Renal cortical epithelial cell (primary cell): ENCODE measurements at places on chromosomes 6 and 20. TPM values are rescaled to one million over a fixed set of nuclear protein-coding genes. Genes with fewer than 3 reads are reported as not detected.
A peak's percentile ranks its signal among the peaks of the same experiment; 100 is the strongest.

DNA sequence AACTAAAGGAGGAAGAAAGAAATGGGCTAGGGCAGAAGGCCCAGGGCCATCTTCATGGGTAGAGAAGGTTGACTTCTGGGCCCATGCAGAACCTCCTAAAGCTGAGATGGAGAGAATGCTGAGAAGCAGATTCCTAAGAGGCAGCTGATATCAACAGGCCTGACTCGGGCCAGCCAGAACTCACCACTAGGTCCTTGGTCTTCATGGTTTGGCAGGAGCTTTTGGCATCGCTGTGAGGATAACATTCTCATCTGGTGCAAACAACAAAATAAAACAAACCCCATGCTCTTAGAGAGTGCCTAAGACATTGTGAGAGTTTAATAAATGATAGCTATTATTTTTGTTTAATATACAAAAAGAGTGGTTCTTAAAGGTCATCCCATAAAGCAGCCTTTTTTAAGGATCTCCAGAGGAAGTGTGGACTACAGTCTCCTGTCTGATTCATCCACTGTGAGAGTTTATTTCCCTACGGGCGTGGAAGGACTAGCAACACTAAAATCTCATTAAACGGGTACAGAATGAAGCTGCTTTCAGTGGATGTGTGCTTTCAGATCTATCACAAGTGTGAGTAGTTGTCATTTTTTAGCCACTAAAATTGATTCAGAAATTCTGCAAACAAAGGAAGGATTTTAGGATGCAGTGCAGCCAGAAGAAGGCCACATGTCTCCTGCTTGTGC is 160.0 kb downstream of the PLCB4 start:
- no peak for DNase-seq

DNA sequence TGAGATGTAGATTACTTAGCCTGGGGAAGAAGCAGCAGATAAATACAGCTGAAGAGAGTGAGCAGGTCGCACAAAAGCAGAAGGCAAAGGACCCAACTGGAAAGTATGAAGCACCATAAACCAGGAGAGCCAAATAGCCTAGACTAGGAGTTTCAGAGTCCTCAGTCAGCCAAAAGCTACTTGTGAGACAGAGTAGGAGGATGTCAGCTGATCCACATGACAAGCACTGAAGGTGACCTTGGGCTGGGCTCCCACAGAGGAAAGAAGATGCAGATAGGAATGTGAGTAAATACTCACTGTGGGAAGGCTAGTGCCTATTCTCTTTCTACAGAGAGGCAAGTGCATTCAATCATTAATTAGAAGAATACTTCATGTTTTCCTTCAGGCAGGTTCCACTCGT is 274.0 kb upstream of the POU3F2 start:
- no peak for DNase-seq

GRCh38 chr20:45462711-45463509 is 6.6 kb upstream of the WFDC2 start:
- no peak for DNase-seq

Gene LRRN4
- 81.4 and 113 TPM in 2 replicates for total RNA-seq

DNA sequence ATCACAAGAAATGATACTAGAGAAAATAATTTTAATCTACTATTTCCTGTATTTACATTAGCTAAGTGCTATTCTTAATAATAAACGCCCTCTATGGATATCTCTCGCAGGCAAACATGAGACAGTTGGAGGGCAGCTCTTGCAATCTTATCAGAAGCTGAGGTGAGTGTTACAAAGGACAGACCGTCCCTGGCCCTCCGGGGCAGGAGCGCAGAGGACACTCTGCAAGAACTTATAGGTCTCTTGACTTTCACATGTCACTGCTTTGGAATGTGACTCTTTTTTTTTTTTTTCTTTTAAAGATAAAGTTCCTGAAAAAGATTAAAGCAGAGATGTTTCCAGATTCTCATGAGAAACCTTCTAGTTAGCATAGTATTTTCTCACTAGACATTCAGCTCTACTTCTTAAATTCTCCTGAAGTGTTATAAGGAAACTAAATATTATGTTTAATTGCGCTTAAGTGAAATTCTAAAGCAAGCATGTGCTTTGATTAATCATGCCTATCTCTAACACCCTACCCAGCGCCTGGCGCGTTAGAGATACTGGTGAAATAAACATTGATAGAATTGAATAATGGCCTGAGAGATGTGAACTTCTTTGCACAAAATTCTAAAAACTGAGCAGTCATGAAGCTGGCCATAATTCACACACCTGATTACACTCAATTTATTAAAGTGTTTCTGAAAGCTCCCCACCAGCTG is 57.4 kb downstream of the SYTL3 start:
- DNase-seq: peak; percentile 65

DNA sequence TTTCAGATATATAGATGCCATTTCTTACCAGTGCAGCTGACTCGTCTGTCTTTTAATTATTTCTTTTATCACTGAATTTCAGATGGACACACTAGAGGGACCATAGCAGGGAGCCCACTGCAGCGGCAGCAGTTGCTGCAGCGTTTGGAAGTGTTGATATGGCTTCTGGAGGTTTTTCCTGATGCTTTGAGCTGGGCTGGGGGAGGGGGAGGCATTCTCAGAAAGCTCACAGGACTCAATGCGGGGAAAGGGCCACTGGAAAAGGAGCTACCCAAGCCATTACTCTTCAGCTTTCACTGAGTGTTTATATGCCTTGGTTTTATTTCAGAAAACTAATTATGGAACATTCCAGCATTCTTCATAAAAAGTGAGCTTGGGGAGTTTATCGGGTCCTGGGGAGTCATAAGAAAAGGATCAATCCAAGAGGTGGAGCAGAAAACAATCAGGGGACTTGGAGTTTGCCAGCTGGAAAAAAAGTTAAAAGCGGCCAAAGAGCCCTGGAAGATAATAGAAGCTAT is 740.4 kb upstream of the FLRT3 start:
- no peak for DNase-seq

GRCh38 chr20:1899241-1899525 is 4.0 kb downstream of the SIRPA start:
- no peak for DNase-seq

DNA sequence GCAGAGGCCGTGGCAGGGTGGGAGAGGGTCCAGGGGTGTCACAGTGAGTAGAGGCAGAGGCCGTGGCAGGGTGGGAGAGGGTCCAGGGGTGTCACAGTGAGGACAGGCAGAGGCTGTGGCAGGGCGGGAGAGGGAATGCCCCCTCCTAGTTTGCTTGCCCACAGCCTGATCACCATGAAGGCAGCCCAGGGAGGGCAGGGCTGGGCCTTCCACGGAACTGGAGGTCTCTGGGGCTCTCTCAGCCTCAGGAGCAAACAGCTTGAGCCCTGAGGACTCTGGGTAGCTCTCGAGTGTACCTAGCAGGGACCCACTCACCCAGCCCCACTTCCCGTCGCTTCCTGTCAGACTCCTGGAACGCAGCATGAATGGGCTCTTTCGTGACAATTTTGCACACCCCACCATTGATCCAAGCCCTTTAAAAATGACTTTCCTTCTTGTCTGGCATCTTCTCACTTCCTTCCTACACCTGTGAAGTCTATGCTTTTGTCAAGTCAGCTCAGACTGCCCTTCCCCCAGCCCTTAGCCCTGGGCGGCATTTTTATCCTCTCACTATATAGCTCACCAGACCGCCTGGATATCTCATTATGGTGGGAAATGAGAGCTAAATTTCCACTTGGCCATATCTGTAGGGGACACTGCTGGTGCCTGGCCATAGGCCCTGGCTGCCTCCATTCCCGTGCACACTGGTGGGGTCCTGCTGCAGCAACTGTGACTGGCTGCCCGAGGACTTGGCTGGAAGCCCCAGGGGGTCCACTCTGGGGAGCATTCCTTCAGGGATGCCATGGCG is 140.3 kb downstream of the CDC5L start:
- DNase-seq: no peak

Gene UBE2V1
- 15.5 and 56.4 TPM in 2 replicates for total RNA-seq

GRCh38 chr6:83976871-83977270 is 56.7 kb upstream of the MRAP2 start:
- DNase-seq: peak; percentile 16

DNA sequence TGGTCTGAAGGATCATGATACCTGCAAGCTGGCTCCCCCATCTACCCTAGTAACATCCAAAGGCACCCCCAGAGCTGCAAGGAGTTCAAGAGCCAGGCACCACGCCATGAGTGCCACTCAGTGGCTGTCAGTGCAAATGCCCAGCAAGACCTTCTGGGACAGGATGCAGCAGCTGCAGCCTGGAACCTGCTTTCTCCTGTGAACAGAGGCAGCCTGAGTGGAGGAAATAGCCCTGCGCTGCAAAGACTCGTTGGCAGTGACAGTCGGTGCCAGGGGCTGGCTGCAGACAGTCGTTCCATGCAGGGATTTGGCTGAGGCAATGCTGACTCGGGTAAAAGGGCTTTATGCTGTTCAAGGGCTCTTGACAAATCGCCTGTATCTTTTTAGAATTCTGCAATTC is 15.7 kb upstream of the SSTR4 start:
- no peak for DNase-seq

DNA sequence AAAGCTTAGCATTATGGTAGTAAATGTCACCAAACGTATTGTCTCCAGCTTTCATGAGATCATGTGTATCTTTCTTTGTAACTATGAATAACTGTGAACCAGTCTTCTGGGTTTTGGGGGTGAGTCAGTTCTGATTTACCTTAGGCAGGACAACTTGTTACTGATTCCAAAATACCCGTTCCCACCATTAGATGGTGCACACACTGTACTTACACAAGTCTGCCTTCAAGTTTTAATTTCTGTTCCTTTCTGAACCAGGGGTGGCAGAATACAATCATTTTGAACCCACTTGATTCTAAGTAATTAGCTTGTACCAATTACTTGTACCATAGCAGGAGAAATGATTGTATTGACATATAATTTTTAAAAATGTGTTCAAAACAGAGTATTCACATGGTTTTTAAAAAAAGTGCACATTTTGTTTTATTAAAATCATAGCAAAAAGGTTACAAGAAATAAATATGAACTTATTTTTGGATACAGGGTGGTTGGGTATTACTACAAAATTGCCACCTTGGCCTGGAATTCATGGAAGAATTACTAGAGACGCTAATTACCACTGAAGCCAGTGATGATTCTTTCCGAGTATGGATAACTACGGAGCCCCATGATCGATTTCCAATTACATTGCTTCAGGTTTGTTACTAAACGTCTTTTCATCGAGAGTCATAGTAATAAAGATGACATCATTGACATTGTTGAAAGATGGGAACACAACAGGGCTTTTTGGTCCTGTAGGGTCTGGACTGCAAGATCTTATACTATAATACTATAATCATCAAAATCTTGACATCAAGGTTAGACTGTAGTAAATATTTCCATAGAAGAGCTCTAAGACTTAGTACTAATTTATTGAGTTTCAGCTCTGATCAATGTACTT is 75.2 kb upstream of the GLP1R start:
- DNase-seq: peak; percentile 87

Gene KIAA0408
- 1.0 and 4.4 TPM in 2 replicates for total RNA-seq

DNA sequence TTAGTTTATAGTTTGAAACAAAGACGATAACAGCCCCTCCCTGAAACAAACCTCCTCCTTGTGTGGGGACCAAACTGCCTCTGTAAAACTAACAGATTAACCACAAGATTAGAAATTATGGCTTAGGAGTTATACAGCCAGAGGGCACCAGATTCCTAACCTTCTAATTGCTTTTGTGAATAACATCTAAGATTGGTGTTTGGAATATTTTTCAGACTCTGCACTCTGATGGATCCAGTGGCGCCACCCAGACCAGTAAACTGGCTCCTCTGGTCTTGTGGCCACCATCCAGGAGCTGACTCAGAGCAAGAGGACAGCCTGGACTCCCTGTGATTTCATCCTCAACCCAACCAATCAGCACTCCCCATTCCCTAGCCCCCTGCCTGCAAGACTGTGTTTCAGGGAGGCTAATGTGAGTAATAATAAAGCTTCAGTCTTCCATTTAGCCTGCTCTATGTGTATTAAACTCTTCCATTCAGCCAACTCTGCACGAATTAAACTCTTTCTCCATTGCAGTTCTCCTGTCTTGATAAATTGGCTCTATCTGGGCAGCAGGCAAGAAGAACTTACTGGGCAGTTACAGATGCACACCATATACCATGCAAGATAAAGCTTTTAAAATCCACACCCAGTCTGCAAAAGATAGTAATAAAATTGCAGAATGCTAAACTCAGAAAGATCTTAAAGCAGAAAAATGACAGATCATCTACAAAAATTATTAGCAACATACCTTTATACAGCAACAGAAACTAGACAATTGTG is 58.5 kb upstream of the SLC22A16 start:
- peak; percentile 25 for DNase-seq

Gene TULP4
- total RNA-seq: 109 and 141 TPM in 2 replicates

DNA sequence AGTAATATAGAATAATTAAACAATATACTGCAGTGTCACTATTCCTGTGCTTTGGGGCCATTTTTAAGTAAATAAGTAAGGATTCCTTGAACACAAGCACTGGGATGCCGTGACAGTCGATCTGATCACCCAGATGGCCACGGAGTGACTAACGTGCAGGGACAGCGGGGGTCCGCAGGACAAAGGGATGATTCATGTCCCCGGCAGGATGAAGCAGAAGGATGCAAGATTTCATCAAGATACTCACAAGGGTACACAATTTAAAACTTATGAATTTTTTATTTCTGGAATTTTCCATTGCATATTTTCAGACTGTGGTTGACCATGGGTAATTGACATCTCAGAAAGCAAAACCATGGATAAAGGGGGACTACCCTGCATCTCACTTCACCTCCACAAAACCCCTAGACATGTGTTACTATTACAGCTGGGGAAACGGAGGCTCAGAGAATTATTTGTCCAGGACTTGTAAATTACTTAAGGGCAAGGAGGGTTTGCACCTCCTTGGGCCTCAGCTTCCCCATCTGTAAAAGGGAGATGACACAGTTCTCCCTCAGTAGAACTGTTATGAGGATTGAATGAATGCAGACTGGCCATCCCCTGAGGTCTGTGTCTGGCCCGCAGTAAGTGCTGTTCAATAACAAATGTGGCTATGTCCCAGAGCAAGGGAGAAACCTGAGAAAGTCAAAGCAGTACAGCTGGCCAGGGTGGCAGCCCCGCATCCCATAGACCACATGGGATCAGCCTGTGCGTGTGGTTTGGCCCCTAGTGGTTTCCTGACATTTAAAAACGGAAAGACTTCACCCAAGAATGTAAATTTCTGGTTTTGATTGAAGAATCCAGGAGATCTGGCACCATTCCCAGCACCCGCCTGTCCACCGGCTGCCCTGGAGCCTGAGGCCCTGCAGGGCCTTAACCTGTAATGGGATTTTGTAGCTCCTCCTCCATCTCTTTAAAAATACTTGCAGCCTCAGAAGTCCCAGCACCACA is 235.5 kb downstream of the BMP7 start:
- no peak for DNase-seq

GRCh38 chr20:49575551-49576060 is 7.7 kb upstream of the PTGIS start:
- no peak for DNase-seq

Gene SRMS
- total RNA-seq: not detected in 2 replicates

GRCh38 chr20:44208770-44209169 is 1.8 kb downstream of the OSER1 start:
- peak; percentile 44 for DNase-seq

GRCh38 chr6:70110126-70111022 is 192.5 kb downstream of the COL9A1 start:
- DNase-seq: peak; percentile 41

Gene NMBR
- 0.10 TPM in 1 of 2 replicates, not detected in the other for total RNA-seq

DNA sequence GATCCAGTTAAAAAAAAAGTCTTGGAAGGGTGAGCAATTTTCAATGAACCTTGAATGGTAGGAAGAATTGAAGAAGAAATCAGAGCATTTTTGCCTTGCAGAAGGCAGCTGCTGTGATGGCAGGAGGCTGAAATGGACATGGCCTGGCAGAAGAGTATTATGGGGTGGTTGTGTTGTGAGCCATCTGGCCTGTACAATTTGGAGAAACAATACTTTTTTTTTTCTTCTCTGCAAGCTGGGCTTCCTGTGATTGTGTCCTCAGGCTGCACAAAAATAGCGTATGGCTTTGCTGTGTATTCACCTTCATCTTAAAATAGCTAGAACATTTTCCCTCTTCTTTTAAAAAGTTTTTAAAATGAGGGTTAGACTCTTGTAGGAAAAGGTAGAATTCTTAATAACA is 21.4 kb downstream of the SYCP2L start:
- DNase-seq: no peak
